ENCODE measurements at places on chromosomes 1 and 21.

- peak; percentile 92 for DNase-seq
Observed at GRCh38 chr1:58893257-58893869, 109.5 kb upstream of the JUN start.

DNA sequence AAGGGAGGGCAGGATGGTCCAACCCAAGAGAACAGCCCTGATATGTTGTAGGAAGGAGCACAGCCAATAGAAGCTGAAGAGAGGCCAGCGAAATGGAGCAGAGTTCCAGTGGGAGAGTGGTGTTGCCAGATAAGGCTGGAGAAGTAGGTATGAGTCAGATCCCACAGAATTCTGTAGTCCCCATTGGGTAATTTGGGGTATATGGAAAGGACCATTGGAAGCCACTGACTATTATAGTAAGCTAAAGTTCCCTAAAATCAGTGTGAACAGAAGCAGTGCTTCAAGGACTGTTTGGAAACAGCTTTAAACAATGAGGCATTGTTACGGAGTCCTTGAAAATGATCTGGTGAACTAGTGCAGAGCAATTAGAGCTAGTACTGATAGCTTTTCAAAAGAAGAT lies 63.0 kb downstream of the DISP1 start:
- DNase-seq, result no peak

DNA sequence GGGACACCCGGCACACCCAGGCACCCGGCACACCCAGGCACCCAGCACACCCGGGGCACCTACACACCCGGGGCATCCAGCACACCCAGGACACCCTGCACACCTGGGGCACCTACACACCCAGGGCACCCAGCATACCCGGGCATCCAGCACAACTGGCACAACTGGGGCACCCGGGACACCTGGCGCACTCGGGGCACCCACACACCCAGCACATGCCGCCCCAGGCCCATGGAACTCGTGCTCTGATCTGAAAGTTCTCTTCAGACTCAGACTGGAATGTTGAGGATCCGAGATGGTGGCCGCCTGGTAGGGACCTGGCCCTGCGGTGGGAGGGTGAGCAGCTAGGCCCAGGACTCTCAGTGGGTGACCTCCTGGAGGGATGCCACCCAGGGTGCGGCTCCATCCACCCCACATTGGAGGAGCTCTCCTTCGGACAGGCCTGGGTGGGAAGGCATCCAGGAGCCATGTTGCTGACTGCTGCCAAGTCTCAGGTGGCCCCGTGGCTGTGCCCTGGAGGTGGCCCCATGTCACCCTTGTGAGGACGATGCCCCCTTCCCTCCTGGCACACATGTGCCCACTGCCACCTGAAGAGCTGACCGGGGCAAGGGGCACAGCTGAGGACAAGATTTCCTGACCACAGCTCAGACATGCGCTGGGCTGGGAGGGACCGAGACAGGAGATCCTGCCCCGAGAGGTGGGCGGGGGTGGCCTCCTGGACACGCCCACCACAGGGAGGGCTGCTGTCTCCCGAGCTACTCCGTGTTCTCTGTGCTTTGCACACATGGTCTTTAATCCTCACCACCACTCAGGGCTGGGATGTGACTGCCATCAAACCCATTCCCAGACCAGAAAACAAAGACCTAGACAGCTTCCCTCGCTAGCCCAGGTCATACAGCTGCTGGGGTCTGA lies 37.0 kb downstream of the UBE2G2 start:
- no peak for DNase-seq

GRCh38 chr1:192350356-192350755 lies 33.6 kb downstream of the RGS21 start:
- no peak for DNase-seq

DNA sequence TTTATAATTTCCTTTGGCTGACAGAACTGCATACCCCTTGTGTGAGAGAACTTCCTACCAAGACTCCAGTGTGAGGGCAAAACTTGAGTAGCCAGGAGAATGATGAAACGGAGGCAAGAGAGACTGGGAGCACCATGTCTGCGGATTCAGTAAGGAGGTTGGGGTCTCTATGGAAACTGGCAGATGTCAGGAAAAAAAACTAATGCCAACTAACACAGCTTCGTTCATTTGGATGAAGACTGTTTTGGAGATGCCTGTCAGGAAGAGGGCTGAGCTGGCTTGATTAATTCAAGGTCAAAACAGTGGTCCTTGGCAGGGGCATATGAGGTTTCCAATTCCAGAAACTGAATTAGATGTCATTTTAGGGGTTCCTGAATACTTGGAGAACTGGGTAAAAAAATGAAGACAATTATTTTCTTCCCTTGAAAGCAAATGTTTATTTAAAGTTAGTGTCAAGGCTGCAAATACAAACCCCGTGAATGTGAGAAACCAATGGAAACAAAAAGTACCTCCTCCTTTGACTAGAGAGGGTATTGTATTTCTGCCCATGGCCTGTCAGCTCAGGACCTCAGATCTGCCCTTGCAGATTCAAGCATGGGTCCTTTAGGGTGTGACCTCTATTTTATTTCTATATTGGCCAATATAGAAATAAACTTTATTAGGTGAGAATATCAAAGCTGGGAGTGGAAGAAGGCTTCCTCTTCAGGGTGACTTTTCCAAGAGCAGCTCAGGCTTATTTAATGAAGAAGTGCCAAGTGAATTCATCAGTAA lies 110.5 kb downstream of the MAST2 start:
- no peak for DNase-seq

- DNase-seq, result no peak
Observed at GRCh38 chr1:9595156-9595967, 6.7 kb downstream of the TMEM201 start.

DNA sequence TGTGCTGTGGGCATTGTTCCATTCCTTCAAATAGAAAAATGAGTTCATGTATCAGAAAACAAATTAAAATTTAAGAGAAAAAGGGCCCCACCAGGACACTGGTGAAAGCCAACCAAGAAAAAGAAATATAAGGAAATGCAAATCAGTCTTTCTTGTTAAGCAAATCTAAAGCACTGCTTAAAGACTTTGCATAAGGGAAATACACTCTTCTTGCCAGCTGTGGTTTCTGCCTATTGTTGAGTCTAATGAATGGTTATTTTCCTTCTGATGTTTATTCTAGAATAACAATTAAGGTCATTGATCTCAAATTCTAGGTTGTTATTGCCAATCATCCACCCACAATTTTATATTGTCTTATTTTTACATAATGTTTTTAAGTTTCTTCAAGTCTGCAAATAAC lies 158.6 kb upstream of the SNX7 start:
- no peak for DNase-seq
